ENCODE measurements at places on chromosomes 5 and 9. TPM values are rescaled to one million over a fixed set of nuclear protein-coding genes. Genes with fewer than 3 reads are reported as not detected.

C5orf58 gene
- not detected for total RNA-seq

FOXD4L3 gene
- total RNA-seq: not detected

CARTPT gene
- total RNA-seq: not detected

RORB gene
- total RNA-seq: not detected

SLC35D2 gene
- 22.2 TPM for total RNA-seq

ADAMTS19 gene
- not detected for total RNA-seq

DRD1 gene
- total RNA-seq: 0.24 TPM

GLRA1 gene
- total RNA-seq: not detected

EPB41L4A gene
- 1.7 TPM for total RNA-seq

DNAH5 gene
- total RNA-seq: 2.3 TPM

BTNL8 gene
- total RNA-seq: not detected

IRX4 gene
- not detected for total RNA-seq

IFNB1 gene
- not detected for total RNA-seq

SPINK7 gene
- not detected for total RNA-seq

NEUROG1 gene
- total RNA-seq: not detected

PARP8 gene
- 0.07 TPM for total RNA-seq

PCSK1 gene
- 0.16 TPM for total RNA-seq

TMEM203 gene
- total RNA-seq: 49.4 TPM

PCDHB13 gene
- total RNA-seq: 0.20 TPM

MCTP1 gene
- 6.8 TPM for total RNA-seq

SPINK13 gene
- not detected for total RNA-seq

CATSPER3 gene
- 0.40 TPM for total RNA-seq

ZNF354C gene
- 0.53 TPM for total RNA-seq

EQTN gene
- not detected for total RNA-seq

PROB1 gene
- 0.28 TPM for total RNA-seq

SPATA31E1 gene
- total RNA-seq: not detected

PCA3 gene
- not detected for total RNA-seq

TSSK1B gene
- not detected for total RNA-seq

SH3GL2 gene
- total RNA-seq: not detected

SPARC gene
- 27.1 TPM for total RNA-seq
